ENCODE measurements at places on chromosomes 4 and X.

DNA sequence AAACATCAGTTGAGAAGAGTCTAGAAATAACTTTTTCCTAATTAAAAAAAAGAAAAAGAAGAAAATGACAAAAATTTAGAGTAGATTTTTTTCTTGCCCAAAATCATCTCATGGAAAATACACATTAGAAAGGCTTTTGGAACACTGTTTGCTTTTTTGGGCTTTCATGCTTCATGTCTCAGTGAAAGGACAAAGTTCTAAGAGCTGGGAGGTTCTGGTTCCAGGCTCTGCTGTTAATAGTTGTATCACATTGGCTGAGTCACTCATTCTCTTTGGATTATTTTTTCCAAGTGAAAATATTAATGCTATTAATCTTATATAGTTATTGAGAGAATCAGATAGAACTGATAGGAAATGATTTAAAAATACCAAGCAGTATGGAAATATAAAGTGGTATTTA lies 32.9 kb upstream of the ETNPPL start:
- no peak for DNase-seq

- no peak for DNase-seq
Measured at GRCh38 chr4:181968371-181968770, 274.8 kb upstream of the TENM3 start.

DNA sequence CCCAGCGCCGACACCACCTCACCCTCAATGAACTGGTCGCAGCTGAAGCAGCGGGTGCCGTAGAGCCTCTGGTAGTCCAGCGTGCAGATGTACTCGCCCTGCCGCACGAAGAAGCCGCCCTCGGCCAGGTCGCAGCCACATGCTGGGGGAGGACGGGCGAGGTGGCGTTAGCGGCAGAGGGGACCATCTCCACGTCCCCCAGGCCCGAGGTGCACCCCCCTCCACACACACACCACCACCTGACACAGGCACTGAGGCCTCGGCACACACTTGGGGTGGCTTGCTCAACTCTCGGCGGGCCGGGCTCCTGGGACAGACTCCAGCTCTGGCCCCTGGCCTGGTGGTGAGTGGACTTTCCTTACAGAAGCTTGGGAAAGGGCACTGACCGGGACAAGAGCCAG lies 61.5 kb downstream of the ABLIM2 start:
- no peak for DNase-seq

DNA sequence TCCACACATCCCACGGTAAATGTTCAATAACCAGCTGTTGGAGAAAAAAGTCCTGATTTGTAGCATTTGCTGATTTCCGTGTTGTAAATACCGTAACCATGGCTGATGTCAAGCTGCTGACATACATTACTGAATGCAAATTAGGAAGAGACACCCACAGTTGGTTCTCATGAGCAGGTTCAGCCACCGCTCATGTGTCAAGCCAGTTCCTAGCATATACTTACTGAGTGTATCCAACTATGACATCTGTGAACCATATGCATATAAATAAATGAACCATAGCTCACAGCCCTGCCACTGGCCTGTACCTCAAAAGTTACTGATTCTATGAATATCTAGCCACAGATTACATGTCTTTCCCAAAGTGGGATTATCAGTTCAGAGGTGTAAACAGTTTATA lies 29.5 kb downstream of the FHDC1 start:
- no peak for DNase-seq

DNA sequence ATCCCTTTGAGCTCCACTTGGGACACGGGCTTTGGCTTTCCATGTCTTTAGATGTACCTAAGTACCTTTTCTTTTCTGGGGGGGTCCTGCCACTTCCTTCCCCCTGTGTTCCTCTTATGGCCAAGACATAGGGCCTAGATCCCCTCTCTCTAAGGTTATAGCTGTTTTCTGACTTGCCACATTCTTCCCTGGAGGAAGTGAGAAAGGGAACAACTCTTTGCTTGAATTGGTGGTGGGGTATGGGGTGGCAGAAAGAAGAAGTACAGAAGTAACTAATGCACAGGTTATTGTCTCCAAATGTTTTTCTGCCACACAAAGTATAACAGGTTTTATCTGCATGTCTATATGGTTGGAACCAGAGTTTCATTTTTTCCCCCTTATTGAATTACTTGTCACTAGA lies 29.7 kb upstream of the DIPK2B start:
- no peak for DNase-seq

- no peak for DNase-seq
Measured at GRCh38 chrX:154751203-154751668, 359 bp upstream of the GAB3 start.

DNA sequence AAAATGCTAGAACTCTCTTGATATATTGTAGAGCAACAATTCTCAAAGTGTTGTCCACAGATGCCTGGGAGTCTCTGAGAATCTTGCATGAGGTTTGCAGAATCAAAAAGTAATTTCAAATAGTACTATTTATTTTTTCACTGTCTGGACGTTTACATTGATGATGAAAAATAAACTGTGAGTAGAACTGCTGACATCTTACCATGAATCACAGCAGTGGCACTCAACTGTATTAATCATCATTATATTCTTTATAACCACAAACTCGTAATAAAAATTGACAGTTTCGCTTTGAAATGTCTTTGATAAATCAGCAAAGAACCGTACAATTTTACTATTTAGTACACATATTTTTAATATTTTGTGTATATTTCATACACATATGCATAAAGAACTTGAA lies 94.5 kb downstream of the NAF1 start:
- DNase-seq = no peak

DNA sequence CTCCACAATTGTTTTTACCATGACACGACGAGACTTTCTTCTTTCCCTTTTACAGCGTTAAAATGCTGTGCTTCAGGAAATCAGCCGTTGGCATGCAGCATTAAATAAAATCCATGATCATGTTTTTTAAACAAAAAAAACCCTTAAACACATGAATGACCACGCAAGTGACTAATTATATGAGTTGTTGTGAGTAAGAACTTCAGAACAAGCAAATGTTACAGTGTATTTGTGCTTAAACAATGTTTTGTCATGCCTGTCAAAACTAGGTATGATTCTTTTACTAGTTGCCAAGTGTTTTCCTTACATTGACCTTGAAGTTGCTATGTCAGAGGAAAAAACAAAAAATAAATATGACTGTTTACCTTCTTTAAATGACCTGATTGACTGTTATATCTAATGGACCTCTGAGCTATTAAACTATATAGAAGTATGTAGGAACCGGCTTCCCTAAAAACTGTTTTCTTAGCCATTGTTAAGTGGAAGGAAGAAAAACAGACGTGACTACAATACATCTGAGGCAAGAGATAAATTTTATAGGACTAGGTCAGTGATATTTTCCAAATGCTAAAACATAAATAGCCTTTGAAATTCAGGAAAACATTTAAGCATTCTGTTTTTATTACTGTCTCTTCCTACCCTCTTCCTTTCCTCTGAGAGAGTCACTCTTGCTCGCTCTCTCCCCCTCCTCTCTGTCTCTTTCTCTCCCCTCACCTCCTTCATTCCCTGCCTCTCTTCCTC lies 197.1 kb downstream of the PALLD start:
- DNase-seq = no peak

- DNase-seq = no peak
Measured at GRCh38 chr4:25161593-25161950, 1.3 kb upstream of the SEPSECS start.

DNA sequence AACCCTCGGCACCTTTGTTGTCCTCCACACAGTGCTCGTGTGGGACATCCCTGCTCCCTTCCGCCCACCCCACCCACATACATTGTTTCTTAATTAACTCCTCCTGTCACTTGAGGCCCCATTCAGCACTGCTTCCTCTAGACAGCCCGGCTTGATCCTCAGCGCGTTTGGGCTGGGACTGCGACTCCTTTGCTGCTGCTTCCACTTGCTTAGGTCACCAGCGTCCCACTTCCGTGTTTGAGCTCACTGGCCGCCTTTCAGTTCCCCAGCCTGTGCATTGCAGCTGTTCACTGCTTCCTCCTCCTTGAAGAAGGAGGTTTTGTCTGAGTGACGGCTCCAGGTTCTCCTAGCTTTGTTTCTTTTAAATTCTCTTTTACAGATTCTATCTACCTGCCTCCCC lies 16.1 kb downstream of the RNF4 start:
- peak; percentile 50 for DNase-seq

GRCh38 chr4:8507196-8507570 lies 66.6 kb downstream of the TRMT44 start:
- DNase-seq = no peak

- no peak for DNase-seq
Measured at GRCh38 chrX:96721354-96721753, 36.7 kb downstream of the DIAPH2 start.

- DNase-seq = no peak
Measured at GRCh38 chr4:25484243-25484721, 107.2 kb downstream of the ANAPC4 start.

GRCh38 chr4:81574991-81575390 lies 103.3 kb upstream of the RASGEF1B start:
- DNase-seq = no peak

DNA sequence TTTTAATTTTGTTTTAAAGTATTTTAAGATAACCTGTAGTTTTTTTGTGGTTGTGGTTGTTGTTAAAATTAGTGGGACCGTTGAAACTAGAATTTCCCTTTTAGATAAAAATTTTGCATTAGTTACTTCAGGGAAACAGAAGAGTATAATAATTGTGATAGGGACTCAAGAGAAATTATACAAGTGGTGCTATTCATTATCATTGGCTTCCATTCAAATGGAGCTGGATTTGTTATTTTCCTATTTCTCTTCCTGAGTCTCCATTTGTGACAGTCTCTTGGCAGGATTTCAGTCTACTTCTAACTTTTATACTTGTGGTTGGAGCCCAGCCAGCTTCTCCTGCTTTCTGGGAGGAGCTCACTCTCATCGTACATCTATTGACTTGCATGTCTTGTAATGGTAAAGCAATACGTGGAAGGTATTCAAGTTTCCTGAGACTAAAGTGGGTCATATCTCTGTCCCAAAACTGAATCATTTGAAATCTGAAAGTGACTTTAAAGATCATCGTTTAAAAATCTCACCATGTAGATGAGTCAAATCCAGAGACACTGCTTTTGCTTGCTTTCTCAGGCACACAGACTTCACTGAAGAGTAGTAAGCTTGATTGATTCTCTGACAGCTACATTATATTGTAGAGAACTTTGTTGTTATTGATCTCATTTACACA lies 155.8 kb downstream of the RPA4 start:
- DNase-seq = no peak

DNA sequence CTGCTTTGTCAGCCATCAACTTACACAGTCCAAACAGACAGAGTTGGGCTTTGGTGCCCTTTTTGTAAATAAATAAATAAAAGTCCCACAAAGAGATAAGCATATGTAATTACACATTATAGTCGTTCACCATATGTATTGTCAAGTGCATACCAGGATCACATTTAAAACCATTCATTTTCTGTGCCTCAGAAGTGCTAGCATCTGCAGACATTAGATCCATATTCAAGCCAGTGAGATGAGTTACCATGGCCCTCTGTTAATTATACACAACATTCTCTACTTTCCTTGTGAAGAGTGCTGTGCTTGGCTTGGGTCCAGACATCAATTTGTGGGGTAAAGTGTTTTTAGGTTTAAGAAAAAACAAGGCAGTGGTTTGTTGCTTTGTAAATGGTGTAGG lies 76.8 kb downstream of the ENOX2 start:
- DNase-seq = no peak

- DNase-seq = no peak
Measured at GRCh38 chr4:119068529-119068962, 67.1 kb upstream of the MYOZ2 start.

DNA sequence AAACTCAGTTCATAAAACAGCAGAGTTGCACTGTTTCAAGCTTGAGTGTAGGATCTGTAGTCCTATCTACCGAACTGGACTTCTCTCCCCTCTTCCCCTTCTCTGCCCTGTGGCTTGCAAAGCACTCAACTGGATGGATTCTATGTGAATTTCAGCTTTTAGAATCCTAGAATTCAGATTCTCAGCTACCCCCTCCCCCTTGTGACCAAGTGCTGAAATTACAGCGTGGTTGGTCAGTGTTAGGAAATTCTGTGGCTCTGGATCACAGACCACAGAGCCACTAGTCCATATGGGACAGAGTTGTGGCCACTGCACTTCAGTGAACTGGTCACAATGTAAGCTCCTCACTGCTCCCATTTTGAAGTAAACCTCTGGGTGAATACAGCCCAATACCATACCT lies 64.6 kb upstream of the TRPC5 start:
- no peak for DNase-seq

- no peak for DNase-seq
Measured at GRCh38 chr4:99447079-99447478, 11.9 kb upstream of the ADH7 start.

DNA sequence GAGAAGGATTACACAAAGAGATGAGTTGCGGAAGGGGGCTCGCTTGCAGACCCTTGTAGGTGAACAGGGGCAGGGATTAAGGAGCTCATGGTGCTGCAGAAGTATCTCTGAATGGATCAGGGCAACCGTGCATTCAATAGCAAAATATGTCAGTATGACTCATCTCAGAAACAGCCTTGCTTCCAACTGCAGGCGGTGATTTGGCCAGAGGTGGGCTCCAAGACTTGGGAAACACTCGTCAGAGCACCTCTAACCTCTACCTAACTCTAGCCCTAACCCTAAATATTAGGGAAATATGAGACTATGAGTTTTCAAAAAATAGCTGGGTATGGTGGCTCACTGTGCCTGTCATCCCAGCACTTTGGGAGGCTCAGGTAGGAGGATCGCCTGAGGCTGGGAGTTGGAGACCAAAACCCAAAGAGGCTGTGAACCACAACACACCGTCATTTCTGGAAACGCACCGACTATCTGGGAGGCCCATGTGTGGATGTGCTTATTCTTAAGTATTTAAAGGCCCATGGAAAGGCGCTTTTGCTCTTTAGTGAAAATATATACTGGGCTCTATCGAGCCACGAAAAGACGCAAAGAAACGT lies 102.6 kb downstream of the DHRSX start:
- no peak for DNase-seq

DNA sequence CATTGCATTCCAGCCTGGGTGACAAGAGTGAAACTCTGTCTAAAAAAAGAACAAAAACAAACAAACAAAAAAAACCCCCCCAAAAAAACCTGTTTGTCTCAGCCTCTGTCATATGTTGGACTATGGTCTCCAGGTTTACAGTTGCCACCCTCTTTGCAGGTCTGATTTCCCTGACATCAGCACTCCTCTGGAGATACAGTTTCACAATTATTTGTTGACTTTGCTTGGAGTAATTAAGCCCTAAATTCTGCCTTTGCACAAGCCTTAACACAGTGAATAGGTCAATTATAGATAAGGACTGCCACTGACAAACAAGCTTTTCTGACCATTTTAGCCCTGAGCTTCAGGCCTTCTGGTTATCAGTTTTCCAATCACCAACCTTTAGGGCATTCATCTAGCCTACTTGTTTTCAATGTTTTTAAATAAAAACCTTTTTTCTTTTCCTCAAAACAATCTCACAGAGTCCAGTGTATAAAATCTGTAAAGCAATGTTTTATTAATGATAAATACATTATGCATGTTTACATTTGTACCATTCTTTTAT lies 20.4 kb upstream of the MAPK10 start:
- DNase-seq = no peak

GRCh38 chr4:37765741-37766140 lies 60.7 kb upstream of the PGM2 start:
- DNase-seq = no peak

All from activated effector memory CD4-positive, alpha-beta T cell treated with Interleukin-2 at 50 U/mL for 16 hours (primary cell).